Placental pericyte (primary cell): ENCODE measurements at places on chromosomes 11 and 22. TPM values are rescaled to one million over a fixed set of nuclear protein-coding genes. Genes with fewer than 3 reads are reported as not detected.

Gene PRG2
- total RNA-seq: 0.14 TPM in 1 of 2 replicates, not detected in the other

Gene CDKN1C
- total RNA-seq: 1.7 and 16.2 TPM in 2 replicates

Gene ART1
- not detected in 2 replicates for total RNA-seq

Gene KCNQ1OT1
- total RNA-seq: 3.5 and 4.2 TPM in 2 replicates

Gene PHLDA2
- total RNA-seq: 15.3 and 33.4 TPM in 2 replicates

Gene HBG2
- total RNA-seq: not detected in 2 replicates

Gene FHIP1B
- 24.9 and 36.5 TPM in 2 replicates for total RNA-seq

Gene OR52E8
- total RNA-seq: 1.0 TPM in 1 of 2 replicates, not detected in the other
